ENCODE measurements at places on chromosomes 3 and 15.

DNA sequence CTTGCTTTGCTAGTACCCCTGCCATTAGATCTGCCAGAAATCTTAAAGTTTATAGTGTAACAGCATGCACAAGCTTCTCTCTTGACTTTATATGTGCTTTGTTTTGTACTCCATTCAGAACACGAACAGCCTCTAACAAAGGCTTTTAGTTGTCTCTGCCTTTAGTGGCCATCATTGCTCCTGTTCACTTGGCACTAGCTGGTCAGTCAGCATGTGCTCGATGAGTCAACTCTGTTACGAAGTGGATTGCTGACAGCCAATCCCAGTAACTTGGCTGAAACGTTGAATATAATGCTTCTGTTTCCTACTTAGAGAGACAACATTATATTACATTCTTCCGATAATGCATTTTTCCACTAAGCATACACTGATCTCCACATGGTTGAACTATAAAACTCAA is 349.2 kb downstream of the NAALADL2 start:
- peak; percentile 28 for DNase-seq

GRCh38 chr15:39248204-39248603 is 332.7 kb upstream of the THBS1 start:
- no peak for DNase-seq

DNA sequence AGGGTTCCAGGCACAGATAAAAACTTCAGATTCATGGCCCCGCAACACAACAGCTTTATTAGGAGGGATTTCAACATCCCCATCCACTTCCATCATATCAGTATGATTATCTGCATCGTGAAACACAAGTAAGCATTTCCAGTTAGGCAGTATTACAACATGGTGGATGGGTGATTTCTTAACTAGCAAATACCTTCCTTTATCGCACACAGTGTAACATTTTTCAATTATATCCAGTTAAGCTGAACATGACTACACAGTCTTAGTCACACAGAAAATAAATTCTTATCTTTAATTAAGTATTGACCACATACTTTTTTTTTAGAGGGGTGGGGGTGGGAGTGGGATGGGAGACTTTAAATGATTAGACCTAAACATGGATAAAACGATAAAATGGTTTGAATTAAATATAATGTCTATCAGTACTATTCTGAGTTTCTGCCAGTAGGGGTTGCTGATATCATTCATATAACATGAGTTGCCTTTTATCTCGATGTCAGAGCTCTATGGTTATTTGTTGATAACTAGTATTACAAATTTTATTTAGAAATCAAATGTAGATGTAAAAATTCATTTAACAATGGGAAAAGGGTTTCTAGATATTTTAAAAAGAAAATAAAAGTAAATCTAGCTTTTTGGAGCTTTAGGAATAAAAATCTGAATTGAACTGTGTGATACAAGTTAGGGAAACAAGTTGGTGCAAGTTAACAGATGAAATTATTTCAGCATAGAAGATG is 146.6 kb downstream of the TBL1XR1 start:
- peak; percentile 11 for DNase-seq

- no peak for DNase-seq
Measured at GRCh38 chr3:194623449-194624290, 9.5 kb downstream of the TMEM44 start.

DNA sequence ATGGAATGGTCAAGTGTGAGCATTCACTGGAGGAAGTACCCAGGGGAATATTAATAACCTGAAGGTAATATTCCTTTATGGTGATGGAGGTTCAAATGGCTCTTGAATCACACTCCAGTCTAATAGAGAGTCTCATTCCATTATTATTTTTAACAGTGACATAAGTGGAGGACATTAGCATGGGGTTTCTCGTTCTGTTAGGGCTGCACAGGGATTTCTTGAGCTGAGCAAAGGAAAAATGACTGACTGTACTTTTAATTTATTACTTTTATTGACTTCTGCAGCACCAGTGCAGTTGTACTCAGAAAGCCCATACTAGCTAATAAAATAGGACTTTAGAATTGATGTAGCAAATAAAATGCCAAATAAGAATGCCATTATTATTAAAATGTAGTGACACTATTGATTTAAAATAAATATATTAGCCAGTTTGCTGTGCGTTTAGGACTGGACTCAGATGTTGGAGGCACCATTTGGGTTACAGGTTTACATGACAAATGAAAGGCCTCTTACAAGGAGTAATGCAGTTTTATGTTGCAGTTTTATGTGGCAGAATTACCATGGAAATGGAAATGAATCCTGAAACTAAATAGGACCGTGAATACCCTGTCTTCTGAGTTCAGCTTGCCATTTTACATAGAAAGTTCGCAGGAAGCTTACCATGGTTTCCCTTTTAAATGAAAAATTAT is 705.1 kb upstream of the GRM7 start:
- no peak for DNase-seq

DNA sequence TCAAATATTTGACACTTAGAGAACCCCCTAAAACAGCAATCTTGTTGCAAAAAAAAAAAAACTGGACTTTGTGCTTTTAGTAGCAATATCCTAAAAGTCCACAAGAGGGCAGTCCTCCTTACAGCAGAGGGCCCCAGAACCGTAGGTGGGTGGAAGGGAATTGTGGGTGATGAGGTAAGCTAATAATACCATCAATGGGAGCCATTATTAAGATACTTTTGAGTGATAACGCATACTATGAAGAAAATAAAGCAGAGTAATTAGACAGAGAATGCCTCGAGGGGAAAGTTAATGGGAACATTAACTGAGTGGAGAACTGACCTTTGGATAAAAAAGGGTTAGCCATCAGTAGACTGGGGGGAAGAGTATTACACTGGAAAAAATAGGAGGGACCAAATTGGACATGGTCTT is 229.9 kb downstream of the THRB start:
- peak; percentile 12 for DNase-seq

GRCh38 chr15:71114066-71114680 is 1.1 kb upstream of the THSD4 start:
- peak; percentile 41 for DNase-seq

DNA sequence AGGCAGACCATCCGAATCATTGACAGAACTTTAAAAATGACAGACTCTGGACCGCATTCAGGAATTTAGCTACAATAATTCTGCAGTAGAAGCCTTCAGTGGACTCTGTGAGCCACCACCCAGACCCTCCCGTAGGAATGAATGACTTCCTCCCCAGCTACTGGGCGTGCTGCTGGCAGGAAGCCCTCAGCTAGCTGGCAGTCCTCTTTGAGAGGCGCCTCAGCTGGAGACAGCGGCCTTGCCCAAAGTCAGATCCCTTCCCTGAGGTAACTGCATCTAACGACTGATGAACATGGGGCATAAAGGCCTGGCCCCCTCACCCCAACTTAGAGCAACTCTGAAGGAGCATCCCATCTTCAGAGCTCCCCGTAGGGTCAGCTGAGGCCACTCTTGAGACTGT is 25.8 kb downstream of the CRABP1 start:
- no peak for DNase-seq

- DNase-seq, result no peak
Measured at GRCh38 chr15:78194568-78194925, 39.8 kb downstream of the ACSBG1 start.

GRCh38 chr3:122975924-122976293 is 51.7 kb downstream of the SEMA5B start:
- DNase-seq, result no peak

DNA sequence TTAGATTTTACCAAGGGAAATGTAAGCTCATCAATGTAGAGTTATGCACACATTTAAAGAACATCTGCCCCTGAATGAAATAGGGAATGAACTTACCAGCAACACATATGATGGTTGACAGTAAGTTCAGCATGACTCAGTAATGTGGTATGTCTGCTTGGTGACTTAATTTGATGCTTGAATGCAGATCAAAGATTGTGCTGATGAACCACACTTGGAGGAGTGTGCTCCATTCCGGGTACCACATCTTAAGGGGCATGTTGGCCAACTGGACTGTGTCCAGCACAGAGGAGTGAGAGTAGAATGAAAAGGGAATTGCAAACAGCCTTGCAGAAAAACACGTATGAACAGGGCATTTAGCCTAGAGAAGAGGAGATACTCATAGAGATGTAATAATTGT is 171.0 kb upstream of the RARB start:
- no peak for DNase-seq

DNA sequence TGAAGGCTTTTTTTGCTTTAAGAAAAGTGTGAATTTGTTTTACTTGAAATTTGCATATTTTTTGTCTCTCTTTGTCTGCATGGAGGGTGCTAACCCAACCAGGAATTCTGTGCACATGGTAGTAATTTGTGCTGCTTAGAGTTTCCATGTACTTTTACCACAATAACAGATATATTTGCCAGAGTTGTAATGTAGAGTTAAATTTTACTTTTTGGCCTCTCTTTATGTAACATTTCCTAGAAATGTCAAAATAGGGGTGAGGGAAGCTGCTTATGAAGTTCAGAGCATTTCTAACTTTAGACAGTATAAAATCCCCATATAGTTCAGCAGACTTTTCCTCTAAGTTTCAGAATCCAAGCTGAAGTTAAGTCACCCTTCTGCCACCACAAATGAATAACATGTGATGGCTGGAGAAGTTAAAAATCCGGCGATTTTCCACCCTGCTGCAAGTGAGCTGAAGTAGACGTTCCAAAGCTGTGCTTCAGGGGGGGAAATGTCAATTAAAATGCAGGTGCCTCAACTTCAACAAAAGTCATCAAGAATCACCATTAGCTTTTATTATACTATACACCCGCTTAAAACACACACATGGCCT is 385.7 kb upstream of the NR2F2 start:
- no peak for DNase-seq

DNA sequence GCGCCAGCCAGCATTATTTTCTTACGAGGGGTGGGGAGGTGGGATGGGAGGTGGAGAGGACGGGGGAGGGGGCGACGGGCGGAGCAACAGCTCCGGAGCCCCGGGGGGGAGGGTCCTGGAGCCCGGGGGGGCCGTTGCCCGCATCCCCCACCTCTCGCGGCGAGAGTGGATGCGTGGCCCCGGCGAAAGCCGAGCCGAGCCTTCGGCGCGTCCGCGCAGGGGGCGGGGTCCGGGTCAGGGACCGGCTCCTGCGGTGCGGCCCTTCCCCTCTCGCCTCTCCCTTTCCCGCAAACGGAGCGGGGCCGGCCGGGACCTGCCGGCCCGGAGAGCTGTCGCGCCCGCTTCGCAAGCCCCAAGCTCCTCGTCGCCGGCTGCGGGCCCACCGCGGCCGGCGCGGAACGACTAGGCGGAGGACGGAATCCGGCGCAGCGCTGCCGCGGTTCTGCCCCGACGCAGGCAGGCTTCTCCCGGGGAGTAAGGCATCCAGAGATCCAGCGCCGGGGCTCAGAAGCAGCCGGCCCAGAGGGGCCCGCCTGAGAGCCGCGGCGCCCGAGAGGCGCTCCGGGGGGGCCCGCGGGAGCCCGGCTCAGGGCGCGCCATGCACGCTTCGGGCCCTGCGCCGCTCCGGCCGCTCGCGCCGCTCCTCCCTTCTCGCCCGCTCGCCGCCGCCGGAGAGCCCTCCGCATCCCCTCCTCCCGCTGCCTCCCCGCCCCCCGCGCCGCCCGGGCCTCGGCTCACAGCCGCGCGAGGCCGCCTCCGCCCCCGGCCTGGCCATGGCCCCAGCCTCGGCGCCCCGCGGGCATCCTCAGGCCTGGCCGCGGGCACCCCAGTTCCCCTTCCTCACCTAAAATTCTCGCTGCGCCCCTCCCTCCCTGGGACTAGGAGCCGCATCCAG is 459 bp upstream of the ADCY5 start:
- DNase-seq, result no peak

DNA sequence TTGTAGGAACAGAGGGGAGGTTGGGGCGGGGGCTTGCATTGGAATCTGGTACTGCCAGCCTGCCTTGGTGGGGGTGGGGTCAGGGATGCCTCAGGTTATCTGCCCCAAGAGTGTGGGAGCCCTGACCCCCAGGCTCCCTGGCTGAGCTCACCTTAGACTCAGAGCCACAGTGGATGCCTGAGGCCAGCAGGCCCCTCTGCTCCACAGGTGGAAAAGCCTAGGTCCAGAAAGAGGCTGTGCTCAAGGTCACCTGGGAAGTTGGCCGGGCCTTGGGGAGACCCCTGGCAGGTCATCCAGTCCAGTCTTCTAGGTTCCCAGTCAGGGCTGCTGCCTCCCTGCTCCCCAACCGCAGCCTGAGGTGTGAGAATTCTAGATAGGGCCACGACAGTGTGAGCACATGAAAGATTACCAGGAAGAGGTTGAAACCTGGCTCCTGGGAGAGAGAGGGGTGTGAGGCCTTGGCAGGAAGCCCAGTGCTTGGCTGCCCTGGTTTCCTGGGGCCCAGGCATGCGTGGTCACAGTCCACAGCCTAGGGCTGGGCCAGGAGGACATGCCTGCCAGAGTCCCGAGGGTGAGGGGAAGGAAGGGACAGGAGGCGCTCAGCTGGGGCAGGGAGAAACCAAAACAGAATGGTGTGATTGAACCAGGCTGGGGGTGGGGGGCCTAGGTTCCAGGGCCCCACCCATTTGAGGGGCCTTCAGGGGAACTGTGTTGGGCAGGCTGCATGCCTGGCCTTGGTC is 4.9 kb downstream of the HDAC11 start:
- DNase-seq, result peak; percentile 45

DNA sequence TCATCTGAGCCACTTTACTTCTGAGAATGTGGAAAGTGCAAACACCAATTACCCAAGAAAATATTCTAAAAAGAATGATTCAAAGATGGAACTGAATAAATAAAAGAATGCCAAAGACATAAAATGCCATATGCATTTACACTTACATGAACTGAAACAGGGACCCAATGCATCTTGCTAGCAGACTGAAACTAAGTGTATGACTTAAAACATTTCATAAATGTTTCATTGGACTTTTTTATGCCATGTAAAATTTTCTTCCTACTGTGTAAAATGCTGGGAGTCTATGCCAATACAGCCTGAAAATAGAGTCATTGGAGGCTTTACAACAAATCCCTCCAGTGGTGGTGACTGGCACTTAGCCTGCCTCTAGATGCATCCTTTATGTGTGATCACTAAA is 735.1 kb upstream of the CCDC54 start:
- DNase-seq, result no peak

DNA sequence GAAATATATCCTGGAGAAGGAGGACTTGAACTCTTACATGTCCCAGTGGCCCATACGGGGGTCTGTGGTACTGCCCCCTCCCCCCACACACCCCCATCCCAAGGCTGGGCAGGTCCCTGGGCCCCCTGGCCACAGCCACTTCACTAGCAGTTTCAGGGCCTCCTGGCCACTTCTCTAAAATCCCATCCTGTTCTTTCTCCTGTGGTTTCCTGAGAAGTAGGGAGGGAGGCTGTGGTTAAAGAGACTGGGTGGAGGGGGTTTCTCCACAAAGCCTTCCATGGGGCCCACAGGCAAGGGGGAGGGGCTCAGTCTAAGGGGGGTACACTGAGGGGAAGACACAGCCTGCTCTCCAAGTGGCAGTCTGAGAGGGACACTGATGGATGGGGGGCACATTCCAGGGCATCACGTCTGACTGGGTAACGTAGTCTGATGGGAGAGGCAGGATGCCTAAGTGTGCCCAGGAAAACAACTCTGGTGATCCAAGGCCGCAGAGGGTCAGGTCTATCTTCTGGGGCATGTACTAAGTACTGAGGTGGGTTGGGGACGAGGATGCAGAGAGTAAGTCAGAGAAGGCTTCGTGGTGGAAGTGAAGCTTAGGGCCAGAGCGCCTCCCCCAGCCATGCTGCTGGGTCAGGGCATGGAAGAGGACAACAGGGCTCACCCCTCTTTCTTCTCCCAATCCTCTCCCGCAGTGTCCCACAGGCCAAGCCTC is 48.0 kb upstream of the C15orf39 start:
- no peak for DNase-seq

- no peak for DNase-seq
Measured at GRCh38 chr3:171811295-171811912, 1.1 kb upstream of the PLD1 start.

All from NCI-H345 (cell line).